ENCODE measurements at places on chromosomes 1 and 21. TPM values are rescaled to one million over a fixed set of nuclear protein-coding genes. Genes with fewer than 3 reads are reported as not detected.

ADAMTS1 gene
- total RNA-seq: 55.6 TPM

CD34 gene
- not detected for total RNA-seq

MMP23B gene
- 15.0 TPM for total RNA-seq

GBP6 gene
- total RNA-seq: 0.65 TPM

FNDC5 gene
- total RNA-seq: not detected

PDXK gene
- 121 TPM for total RNA-seq
